ENCODE measurements at places on chromosomes 11 and 22.

DNA sequence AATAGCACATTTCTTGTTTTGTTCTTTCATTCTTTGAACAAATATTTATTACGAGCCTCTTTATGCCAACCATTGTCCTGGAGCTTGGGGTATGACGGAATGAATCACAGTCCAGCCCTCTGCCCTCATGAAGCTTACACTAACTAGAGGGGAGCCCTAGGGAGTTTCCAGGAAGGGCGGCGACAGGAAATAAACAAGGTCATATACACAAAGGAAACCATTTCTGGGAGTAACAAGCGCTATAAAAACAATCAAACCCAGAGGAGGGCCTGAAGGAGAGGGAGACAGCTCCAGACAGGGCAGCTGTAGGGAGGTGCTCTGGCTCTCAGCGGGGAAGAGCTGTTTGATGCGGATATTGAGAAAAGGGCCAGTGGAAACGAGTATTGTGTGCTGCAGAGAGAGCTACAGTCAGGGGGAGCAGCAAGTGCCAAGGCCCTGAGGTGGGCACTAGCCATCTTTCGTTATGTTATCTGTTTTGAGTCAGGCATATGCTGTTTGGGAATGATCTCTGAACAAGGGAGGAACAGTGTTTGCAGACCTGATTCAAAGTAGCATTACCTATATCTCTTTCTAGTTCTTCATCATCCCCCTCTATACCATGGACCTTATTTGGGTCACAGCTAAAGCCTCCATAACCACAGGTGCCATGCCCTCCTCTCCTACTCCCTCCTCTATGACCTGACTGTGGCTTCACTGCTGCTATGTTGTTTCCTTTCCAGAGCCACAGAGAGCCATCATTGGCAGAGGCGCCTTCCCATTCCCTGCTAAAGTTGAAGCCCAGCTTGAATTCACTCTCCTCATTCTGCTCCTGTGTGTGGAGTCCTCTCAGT is 15.3 kb upstream of the ZBTB16 start:
- peaks cover 20% of the 10 kb centered on the region for H3K27me3 ChIP-seq
- H3K36me3 ChIP-seq, result peaks cover 8% of the 10 kb centered on the region
- DNase-seq, result peak; percentile 26
- H3K27ac ChIP-seq, result peak overlapping the region; percentile 38

DNA sequence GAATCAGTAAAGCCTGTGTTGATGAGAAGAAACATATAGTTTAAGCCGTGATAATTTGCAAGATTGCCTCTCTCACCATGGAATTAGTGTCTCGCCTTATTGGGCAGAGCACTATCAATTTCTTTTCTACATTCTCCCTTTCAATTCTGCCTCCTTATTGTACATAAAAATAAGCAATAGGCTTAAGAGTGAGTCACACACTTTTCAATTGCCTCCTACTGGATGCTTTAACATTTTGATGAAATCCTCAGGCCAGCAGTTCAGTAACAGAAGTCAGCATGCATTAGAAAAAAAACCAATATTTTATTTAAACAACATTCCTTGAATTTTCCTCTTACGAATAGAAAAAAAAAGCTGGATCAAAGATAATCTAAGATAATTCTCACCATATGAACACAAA is 33.8 kb upstream of the VWA5A start:
- no peaks in the 10 kb centered on the region for H3K36me3 ChIP-seq
- peaks cover 4% of the 10 kb centered on the region for H3K4me1 ChIP-seq
- no peak overlapping the region for H3K27ac ChIP-seq
- H3K27me3 ChIP-seq, result peaks cover 24% of the 10 kb centered on the region
- no peak overlapping the region for H3K4me3 ChIP-seq
- no peak for DNase-seq

- H3K27ac ChIP-seq, result no peak overlapping the region
- no peak for DNase-seq
- H3K4me1 ChIP-seq, result no peaks in the 10 kb centered on the region
- no peak overlapping the region for H3K4me3 ChIP-seq
Observed at GRCh38 chr22:47994601-47995263, 1232.3 kb downstream of the TBC1D22A start.

GRCh38 chr22:26974914-26975803 is 317.8 kb downstream of the MIAT start:
- no peak overlapping the region for H3K27ac ChIP-seq
- H3K4me1 ChIP-seq, result no peaks in the 10 kb centered on the region
- H3K4me3 ChIP-seq, result no peak overlapping the region
- peaks cover 4% of the 10 kb centered on the region for H3K27me3 ChIP-seq
- no peaks in the 10 kb centered on the region for H3K36me3 ChIP-seq

DNA sequence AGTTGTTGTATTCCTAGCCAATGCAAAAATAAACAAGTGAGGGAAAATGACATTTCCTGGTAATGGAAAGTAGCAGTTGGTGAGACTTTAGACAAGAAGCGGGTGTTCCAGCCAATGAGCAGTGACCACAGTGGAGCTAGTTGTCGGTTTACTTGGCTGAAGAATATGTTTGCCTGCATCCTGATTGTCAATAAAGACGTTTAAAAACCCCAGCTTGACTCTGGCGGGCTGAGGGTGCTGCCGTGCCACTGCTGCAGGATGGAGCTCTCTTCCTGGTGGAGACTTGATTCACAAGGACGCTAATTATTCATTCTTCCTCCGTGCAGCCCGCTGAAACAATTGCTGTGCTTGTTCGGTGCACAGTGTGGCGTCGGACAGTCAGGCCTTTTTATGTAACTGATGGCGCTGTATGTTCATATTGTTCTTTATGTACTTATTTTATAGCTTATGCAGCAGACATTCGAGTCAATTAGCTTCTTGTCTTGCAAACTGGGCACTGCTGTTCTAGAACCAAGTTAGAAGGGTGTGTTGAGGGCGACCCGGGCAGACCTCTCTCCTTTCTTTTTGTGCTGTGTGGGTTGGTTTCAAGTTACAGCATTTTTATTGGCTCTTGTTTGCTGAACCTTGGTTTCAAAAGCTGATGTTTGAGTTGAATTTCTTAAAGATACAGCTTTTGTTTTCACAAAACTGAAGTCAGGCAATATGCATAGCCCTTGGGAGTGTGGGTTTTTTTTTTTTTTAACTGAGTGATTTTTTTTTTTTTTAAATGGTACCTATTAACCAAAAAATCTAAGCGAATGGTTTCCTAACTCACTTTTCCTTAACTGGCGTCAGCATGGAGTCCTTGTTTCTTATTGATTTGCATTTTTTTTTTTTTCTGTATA is 153.9 kb downstream of the TEAD1 start:
- peak overlapping the region; percentile 1 for H3K4me3 ChIP-seq
- no peak overlapping the region for H3K27ac ChIP-seq
- peaks cover 65% of the 10 kb centered on the region for H3K27me3 ChIP-seq
- no peak for DNase-seq

DNA sequence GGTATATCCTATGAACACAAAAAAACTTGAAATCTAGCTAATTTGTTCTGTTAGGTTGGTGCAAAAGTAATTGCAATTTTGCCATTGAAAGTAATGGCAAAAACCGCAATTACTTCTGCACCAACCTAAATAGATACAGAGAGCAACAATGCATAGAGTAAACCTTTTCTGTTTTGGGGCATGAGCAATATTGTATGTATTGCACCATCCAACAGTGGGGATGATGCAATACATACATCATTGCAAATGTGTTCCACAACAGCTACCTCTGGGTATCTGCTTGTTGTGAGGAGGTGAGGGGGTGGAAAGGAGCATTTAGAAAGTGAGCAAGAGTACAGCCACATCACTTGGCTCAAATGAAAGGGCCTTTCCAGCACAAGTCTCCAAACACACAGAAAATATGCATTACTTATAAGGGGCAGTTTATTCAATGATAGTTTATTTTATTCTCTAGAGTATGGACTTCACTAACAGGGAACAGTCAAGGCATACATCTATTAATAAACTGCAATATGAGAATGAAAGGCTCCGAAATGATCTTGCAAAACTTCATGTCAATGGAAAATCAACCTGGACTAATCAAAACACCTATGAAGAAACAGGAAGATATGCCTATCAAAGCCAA is 77.3 kb downstream of the DEUP1 start:
- H3K4me3 ChIP-seq, result no peak overlapping the region
- H3K36me3 ChIP-seq, result no peaks in the 10 kb centered on the region
- no peak for DNase-seq

- no peak for DNase-seq
- no peak overlapping the region for H3K4me3 ChIP-seq
- H3K27me3 ChIP-seq, result peaks cover 27% of the 10 kb centered on the region
- no peak overlapping the region for H3K27ac ChIP-seq
Observed at GRCh38 chr11:13259374-13259773, 18.2 kb upstream of the BMAL1 start.

DNA sequence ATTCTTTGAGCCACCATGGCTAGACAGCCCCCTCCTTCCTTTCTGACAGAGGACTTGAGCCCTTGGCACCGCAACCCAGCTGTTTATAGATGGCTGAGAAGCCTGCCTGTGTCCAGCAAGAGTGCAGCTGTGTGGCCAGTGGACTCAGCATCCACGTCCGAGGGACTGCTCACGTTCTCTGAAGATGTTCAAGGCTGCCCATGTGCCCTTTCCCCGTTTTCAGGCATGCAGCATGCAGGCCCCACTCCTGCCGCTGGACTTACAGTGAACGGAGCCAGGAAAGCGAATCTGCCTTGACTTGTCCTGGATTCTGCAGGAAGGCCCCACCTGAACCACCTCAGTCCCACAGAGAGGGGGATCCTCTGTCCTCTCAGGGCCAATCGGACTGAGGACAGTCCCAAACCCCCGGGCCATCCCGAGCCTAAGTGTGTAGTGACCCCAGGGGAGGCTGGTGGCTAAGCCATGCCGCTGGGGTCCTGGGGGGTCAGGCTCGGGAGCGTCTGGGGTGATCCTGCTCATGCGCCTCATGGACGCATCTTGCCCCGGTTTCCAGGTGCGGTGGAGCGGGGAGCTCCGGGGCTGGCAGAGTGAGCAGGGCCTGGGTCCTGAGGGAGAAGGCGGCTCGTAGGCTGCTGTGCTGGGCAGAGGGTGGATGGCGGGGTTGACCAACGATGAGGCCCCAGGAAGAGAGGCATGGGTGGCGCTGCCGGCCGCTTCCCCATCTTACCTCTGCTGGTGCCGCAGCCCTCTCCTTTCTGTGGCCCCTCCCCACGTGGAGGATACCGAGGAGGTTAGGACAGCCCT is 170.7 kb downstream of the CTTN start:
- no peak for DNase-seq
- no peak overlapping the region for H3K4me3 ChIP-seq
- H3K27ac ChIP-seq, result no peak overlapping the region
- H3K27me3 ChIP-seq, result peaks cover 33% of the 10 kb centered on the region

- no peak overlapping the region for H3K4me3 ChIP-seq
- H3K4me1 ChIP-seq, result no peaks in the 10 kb centered on the region
- DNase-seq, result no peak
- no peak overlapping the region for H3K27ac ChIP-seq
Observed at GRCh38 chr11:21630934-21631478, 561.9 kb upstream of the ANO5 start.

- H3K27me3 ChIP-seq, result peaks cover 17% of the 10 kb centered on the region
- H3K4me1 ChIP-seq, result peaks cover 10% of the 10 kb centered on the region
- no peak overlapping the region for H3K27ac ChIP-seq
- no peak overlapping the region for H3K4me3 ChIP-seq
- H3K36me3 ChIP-seq, result no peaks in the 10 kb centered on the region
Observed at GRCh38 chr11:11170352-11171084, 182.5 kb downstream of the CSNK2A3 start.

- peak; percentile 79 for DNase-seq
- peaks cover 70% of the 10 kb centered on the region for H3K36me3 ChIP-seq
Observed at GRCh38 chr11:102361086-102362031, 14.3 kb downstream of the BIRC2 start.

DNA sequence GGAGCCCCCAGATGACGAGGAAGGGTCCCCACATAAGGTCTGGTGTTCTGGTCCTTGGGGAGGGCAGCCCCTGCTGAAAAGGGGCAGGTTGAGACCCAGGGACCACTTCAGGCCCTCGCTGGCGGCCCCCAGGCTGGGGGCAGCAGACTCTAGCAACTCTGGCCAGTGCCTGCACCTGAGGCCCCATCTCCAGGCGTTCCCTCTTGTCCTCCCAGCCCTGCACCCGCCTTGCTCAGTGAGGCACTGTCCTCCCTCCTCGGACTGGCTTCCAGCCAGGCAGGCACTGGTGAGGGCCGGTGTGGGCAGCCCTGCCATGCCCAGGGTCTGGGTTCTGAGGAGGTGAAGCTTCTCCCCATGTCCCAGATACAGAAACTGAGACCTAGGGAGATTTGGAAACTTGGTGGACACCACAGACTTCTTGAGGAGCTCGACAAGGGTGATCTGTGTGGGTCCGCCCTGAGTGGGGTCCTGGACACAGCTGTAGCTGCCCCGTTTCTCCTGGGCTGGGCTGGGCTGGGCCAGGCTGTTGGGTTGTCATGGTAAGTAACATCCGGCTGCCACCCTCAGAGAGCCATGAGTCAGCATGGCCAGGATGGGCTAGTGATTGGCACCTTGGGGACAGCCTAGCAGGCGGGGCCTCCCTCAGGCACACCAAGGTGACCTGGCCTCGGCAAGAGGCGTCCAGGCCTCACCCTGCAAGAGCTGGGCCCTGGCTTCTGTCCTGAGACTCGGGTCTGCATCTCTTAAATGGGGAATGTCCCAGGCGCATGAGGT is 11.1 kb upstream of the PHLDA2 start:
- no peaks in the 10 kb centered on the region for H3K27me3 ChIP-seq
- peak overlapping the region; percentile 60 for H3K27ac ChIP-seq
- DNase-seq, result peak; percentile 59
- peaks cover 16% of the 10 kb centered on the region for H3K4me1 ChIP-seq
- H3K4me3 ChIP-seq, result no peak overlapping the region

- H3K27ac ChIP-seq, result no peak overlapping the region
- DNase-seq, result no peak
- peaks cover 3% of the 10 kb centered on the region for H3K4me1 ChIP-seq
- no peaks in the 10 kb centered on the region for H3K27me3 ChIP-seq
- H3K4me3 ChIP-seq, result no peak overlapping the region
Observed at GRCh38 chr11:32139896-32140520, 49.1 kb downstream of the RCN1 start.

- H3K27me3 ChIP-seq, result no peaks in the 10 kb centered on the region
- H3K4me1 ChIP-seq, result peaks cover 40% of the 10 kb centered on the region
- no peak overlapping the region for H3K4me3 ChIP-seq
- no peak for DNase-seq
- H3K36me3 ChIP-seq, result peaks cover 40% of the 10 kb centered on the region
Observed at GRCh38 chr11:47272706-47273105, 2.8 kb downstream of the MADD start.

DNA sequence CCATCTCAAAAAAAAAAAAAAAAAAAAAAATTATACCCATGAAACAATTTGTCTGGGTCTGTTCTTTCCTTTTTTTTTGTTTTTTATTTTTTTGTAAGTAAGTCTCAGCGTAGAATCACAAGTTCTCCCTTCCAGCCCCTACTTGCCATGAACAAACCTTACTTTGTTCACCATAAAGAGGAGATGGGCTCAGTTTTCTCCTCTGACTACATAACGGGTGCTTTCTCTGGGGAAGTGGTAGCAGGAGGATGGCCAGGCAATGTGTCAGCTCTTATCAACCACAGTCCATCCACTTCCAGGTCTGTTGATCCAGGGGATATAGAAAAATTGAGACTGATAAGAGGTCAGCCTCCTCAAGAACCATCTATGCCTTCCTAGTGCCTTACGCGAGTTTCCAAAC is 11.0 kb downstream of the ASCC2 start:
- H3K36me3 ChIP-seq, result peaks cover 44% of the 10 kb centered on the region
- no peak overlapping the region for H3K27ac ChIP-seq
- peaks cover 2% of the 10 kb centered on the region for H3K4me1 ChIP-seq
- H3K4me3 ChIP-seq, result no peak overlapping the region
- DNase-seq, result no peak

All from activated naive CD4-positive, alpha-beta T cell treated with anti-CD3 and anti-CD28 coated beads, Interleukin-2, amount 10 ng/mL, durations not matched to agents 7 days and 5 days (primary cell).